Suppressor macrophage treated with lipopolysaccharide for 4 hours (primary cell): ENCODE measurements at places on chromosomes 4 and X.

DNA sequence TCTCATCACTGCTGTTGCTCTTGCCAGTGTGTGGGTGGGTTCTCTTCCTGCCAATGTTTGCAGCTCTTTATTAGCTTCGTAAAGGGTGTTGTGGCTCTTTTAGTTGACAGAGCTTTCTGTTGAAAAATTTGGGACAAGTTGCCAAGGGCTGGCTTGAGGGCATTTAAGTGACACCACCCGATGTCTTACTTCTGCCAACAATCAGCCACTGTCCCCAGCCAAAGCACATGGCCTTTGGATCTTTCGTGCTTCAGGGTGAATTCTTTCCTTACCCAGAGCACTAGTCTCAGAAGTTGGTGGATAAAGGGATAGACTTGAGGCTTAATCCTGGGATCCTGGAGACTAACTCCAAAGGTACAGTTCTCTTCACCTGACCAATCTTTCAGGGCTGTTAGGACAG, 113.6 kb downstream of the SOX3 start:
- no peak for DNase-seq

- no peak for DNase-seq
Measured at GRCh38 chr4:13529128-13529919, 15.0 kb downstream of the NKX3-2 start.

DNA sequence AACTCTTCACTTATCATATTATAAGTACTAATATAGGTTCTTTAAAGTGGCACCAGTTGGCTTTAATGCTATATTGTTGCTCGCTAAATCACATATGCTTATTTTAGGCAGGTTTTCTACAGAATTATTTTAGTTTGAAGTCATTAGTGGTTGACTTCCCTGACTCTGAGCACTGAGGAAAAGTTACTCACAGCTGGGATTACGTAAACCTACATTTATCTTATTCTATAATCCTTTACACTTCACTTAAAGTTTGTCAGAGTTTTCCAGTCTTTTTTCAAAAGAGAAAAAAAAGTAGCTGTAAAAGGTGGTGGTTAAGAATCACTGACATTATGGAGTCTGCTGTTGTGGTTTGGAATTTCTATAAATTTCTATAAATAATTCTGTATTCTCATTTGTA, 5.8 kb downstream of the UGT2B4 start:
- no peak for DNase-seq

DNA sequence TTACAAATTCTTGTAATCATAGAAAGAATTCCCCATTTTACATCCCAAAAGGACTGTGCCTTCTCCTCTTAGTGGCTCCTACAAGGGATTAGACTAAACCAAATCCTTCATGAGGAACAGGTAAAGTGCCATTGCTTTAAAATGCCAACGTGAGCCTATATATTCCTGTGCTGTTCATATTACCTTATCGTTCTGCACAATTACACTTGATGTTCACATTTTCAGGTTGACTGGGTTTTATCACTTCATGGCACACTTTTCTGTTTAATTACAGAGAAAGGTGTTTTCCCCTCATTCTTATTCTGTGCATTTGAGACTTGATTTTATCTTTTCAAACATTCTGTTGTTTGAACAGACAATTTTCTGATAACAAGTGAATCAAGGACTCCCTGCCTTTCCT, 645.6 kb upstream of the FTHL17 start:
- DNase-seq, result no peak
